ENCODE measurements at places on chromosomes 1 and 21. TPM values are rescaled to one million over a fixed set of nuclear protein-coding genes. Genes with fewer than 3 reads are reported as not detected.
A peak's percentile ranks its signal among the peaks of the same experiment; 100 is the strongest.

GRCh38 chr1:51372561-51372960 is 42.2 kb upstream of the TTC39A start:
- DNase-seq: no peak

- no peak for DNase-seq
Measured at GRCh38 chr21:26280775-26281174, 110.2 kb upstream of the APP start.

GRCh38 chr1:173044656-173045055 is 6.1 kb downstream of the TNFSF18 start:
- DNase-seq: no peak

DNA sequence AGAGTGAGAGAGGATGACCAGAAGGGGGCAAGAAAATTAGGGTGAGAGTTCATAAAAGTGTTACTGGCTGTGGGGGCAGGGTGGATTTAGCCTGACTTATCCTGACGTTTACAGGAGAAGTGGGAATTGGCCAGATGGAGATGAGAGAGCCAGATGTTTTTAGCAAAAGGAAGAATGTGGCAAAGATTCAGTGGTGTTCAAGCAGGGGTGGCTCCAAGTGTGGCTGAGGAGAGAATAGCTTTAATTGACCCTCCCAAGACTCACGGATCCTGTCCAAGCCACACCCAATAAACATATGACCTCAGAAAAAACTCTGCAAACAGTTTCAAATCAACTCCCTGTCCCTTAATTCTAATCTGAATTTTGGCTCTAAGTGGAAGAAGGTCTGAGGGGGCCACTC is 35.2 kb upstream of the EDEM3 start:
- no peak for DNase-seq

DNA sequence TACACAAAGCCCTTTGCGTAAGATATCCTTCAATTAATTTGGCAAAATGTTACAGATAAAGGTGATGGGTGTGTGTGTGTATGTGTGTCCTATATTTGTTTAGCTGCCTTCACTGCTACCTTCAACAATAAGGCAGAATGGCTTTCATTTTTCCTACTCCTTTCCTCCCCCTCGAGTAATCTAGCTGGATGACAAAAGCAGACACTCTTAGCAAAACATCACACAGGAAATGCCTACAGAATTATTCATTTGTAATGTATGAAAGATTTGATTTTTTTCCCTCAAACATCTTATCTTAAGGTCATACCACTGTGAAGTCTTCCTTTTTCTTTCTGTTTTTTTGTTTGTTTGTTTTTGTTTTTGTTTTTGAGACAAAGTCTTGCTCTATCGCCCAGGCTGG is 10.6 kb downstream of the PTPN22 start:
- DNase-seq: no peak

GRCh38 chr1:87778896-87779295 is 450.2 kb downstream of the LMO4 start:
- DNase-seq: no peak

- no peak for DNase-seq
Measured at GRCh38 chr1:160061369-160062229, 8.4 kb downstream of the KCNJ10 start.

- DNase-seq: peak; percentile 65
Measured at GRCh38 chr1:231806623-231807495, 180.3 kb downstream of the DISC1 start.

GRCh38 chr1:92538413-92539061 is 51.8 kb upstream of the GFI1 start:
- DNase-seq: no peak

DNA sequence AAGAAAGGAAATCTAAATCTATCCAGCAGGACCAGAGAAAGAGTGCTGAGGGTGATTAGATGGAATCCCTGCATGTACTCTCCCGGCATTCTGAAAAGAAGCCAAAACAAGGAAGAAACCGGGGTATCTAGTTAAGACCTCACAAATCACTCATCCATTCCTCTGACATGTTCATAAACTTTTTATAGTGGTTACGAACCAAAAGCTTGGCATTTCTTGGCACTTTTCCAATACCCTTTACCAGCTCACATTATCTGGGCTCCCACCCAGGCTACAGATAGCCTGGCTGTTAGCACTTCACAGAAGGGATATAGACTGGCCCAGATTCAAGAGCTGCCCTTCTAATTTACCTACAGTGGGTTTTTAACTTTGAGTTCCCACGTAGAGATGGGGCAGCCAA is 1.8 kb upstream of the C1orf74 start:
- no peak for DNase-seq

DNA sequence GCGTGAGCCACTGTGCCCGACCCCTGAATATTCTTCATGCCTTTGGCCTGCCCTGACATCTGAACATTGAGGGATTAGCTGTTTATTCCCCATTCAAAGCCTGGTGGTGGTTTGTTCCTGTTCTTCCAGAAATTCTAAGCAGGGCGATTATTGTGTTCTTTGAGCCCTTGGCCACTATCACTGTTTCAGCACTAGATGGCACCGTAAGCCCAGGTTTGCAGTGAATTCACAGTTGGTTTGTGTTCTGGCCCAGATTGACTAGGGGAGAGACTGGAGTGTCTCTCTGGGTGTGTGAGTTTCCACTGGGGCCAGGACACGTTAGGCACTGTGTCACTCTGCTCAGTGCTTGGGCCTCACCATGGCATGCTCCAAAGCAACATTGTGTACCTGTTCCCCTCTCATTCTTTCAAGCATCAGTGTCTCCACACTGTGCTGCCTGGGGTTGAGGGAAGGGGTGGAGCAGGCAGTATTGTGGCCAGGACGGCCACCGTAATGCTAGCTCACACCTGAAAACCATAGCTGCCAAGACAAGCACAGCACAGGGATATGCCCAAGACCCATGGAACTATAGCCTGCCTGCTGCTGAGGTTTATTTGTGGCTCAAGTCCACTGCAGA is 52.7 kb downstream of the PKN2 start:
- peak; percentile 23 for DNase-seq

DNA sequence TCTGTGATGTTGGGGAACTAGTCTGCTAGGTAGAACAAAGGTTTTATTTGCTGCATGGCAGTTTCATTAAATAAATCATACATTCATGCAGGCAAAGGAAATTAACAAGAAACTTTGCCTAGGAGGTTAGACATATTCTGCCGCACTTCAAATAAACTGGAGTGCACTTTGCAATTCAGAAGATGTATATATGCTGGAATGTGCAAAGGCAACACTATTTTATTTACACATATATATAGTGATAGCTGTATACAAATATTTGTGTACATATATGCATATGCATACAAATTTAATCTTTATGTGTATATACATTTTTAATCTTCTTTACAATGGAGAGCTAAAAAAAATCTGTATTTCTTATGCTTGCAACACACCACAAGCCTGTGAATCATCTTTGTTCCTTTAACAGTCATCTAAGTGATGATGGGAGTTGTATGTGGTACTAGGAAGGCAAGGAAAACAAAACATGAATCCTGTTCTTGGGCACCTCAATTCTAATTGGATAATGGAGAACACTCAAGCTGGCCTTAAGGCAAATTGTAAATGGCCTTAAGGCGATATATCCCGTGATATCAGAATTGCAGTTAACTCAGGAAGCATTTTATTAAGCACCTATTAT is 605.8 kb upstream of the CAMK1G start:
- DNase-seq: no peak

DNA sequence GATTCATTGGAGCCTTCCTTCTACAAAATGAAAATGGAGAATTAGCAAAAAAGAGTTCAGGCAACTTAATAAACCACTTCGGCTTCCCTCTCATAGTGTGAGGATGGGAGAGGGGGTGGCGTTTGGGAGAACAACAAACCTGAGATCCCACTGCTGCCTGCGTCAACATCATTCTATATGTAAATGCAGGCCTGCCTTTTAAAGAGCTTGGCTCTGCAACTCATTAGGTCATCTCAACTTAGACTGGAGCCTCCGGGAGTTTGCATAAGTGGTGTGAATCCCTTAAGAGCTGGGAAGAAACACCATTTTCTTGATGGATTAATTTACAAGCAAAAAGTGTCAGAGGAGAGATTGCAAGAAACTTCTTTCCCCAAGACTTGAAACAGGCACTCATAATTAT is 127.6 kb upstream of the DAB1 start:
- no peak for DNase-seq

DNA sequence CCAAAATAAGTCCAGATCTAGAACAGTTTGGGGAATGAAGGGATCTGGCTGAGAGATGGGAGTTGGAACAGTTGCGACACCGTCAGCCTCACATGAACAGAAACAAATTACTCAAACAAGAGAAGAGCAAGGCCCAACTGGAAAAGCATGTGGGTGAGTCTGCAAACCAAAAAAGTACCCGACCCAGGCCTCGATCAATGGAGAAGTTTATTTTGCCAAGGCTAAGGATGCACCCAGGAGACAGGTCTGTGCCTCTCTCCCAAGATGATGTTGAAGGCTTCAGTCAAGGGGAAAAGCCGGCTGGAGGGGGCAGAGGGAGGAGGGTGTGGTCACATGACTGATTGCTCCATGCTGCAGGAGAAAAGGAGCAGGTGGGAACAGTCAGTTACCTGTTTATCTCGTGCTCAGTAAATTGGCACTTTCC is 42.3 kb downstream of the KRTAP10-1 start:
- DNase-seq: peak; percentile 51

GRCh38 chr1:238409191-238409850 is 518.6 kb upstream of the ZP4 start:
- DNase-seq: no peak

DNA sequence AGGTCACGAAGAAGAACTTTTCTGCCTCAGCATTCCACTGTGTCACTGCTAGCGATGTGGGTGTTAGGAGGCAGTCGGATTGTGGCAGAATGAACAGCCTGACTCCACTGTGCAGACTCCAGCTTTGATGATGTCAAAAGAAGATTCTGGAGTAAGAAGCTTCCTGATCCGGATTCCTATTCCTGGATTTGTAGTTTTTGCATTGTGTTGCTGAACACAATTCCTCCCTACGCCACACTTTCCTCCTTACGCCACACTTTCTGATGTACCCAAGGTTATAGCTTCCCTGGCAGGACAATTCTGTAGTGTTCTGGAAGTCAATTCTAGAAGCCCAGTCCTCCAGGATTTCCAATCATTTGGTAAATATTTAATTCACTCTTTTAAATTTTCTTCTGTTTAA is 665.2 kb upstream of the ADGRL2 start:
- DNase-seq: no peak

GRCh38 chr1:67429011-67429527 is 1.1 kb downstream of the SERBP1 start:
- peak; percentile 22 for DNase-seq

- no peak for DNase-seq
Measured at GRCh38 chr1:180816132-180816531, 96.6 kb upstream of the KIAA1614 start.

DNA sequence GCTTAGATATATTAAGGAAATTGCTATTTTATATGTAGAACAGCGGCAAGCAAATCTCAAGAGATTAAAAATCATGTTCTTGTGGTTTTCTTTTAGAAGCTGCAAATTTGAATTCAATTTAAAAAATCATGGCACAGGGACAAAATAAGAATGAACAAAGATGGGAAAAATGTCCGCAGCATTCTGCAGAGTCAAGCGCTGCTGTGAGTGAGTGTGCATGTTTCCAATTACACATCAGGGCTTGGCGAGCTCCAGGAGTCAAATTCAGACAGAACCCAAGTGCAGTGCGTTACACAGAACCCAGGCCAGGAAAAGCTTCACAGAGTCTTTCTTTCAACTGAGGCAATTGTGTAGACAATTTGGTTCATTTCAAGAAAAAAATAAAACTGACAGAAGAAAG is 33.3 kb upstream of the ERG start:
- no peak for DNase-seq

- no peak for DNase-seq
Measured at GRCh38 chr1:205975387-205975998, 27.7 kb downstream of the RAB7B start.

DNA sequence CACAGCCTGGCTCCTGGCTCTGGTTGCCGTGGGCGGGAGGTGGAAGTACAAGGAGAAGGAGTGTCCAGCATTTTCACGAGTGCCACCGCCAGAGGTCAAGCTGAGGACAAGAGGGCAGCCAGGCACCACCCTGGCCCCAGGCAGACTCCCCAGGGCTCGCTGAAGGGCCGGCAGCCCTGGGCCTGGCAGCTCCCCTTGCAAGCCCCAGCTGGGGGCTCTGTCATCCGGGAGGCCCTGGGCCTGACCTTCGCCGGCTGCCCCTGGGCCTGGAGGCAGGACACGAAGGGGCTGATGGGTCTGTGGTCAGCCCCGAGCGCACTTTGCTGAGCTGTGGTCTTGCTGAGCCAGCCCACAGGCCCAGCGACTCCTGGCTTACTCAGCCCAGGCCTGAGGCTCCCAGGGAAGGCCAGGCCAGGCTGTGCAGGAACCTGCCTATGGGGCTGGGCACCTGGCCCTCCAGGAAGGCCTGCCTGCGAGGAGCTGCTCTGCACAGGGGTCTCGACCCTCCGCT is 74.8 kb downstream of the MORN1 start:
- DNase-seq: no peak

DNA sequence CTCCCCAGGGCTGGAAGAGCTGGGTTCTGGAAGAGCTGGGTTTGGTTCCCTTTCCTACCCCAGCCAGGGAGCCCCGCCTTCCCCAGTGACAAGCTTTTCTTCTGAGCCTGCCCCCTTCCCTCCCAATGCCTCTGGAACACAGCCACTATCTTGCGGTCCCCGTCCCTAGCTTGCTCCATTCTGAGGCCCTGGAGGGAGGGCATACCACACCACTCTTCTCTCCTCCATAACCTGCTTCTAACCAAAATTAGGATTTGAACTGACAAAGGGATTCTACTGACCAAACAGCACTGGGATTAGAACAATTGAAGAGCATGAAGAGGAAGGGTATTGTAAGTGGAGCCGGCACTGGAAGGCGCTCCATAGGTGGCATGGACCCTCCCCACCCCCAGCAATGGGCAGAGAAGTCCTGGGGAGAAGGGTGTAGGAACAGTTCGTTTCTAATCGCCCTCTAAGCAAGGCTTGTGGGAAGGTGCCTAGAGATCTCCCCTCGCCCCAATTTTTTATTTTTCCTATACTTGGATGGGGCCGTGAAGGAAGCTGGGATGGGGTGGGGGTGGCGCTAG is 690 bp downstream of the C1orf216 start:
- DNase-seq: peak; percentile 36

DNA sequence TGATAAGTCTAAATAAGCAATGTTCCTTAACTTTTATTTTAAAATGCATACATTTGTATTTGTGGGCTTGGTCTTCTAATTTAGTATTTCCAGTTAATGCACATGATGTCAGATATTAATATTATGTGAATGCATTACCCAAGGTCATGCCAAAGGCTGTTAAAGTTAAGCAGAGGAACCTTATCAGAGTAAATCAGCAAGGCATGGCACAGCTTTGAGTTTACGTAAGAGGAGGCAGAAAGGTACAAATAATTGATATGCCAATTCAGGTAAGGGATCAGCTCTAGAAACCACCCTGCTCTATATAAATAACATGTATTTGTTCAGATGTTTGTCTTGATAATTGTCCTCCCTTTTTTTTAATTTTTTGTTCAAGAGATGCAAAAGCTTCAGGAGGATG is 64.5 kb upstream of the CHRM3 start:
- DNase-seq: no peak

- no peak for DNase-seq
Measured at GRCh38 chr21:38363693-38364092, 106.9 kb downstream of the KCNJ15 start.

GRCh38 chr1:43199093-43199726 is 27.1 kb downstream of the CFAP57 start:
- no peak for DNase-seq

SLC44A3 gene
- total RNA-seq: 70.2 TPM

CNR2 gene
- total RNA-seq: not detected

SPATA45 gene
- total RNA-seq: 0.96 TPM

VANGL2 gene
- total RNA-seq: 9.7 TPM

TDRD5 gene
- not detected for total RNA-seq

ATP1A4 gene
- 0.68 TPM for total RNA-seq

AMY1A gene
- total RNA-seq: not detected

BRINP3 gene
- total RNA-seq: 37.9 TPM

EPHX1 gene
- total RNA-seq: 133 TPM

VPS26C gene
- 75.8 TPM for total RNA-seq

HRNR gene
- total RNA-seq: not detected

OR2L5 gene
- total RNA-seq: not detected
